ENCODE measurements at places on chromosomes 6 and 20.

DNA sequence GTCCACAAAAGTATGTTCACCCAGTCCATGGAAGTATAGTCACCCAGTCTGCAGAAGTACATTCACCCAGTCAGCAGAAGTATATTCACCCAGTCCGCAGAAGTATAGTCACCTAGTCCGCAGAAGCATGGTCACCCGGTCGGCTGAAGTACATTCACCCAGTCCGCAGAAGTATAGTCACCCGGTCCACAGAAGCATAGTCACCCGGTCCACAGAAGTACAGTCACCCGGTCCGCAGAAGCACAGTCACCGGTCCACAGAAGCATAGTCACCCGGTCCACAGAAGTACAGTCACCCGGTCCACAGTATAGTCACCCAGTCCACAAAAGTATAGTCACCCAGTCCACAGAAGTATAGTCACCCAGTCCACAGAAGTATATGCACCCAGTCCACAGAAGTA, 8.8 kb downstream of the TCFL5 start:
- H3K4me3 ChIP-seq: no peak overlapping the region
- H3K27ac ChIP-seq: no peak overlapping the region
- no peaks in the 10 kb centered on the region for H3K27me3 ChIP-seq
- no peak for DNase-seq
- H3K4me1 ChIP-seq: no peaks in the 10 kb centered on the region

GRCh38 chr20:62609811-62610757, 32.2 kb upstream of the SLCO4A1 start:
- H3K4me3 ChIP-seq: no peak overlapping the region
- H3K4me1 ChIP-seq: peaks cover 6% of the 10 kb centered on the region
- H3K27me3 ChIP-seq: peaks cover 15% of the 10 kb centered on the region

- no peak overlapping the region for H3K27ac ChIP-seq
- no peaks in the 10 kb centered on the region for H3K36me3 ChIP-seq
- no peaks in the 10 kb centered on the region for H3K4me1 ChIP-seq
- no peak for DNase-seq
Measured at GRCh38 chr6:143408151-143408786, 42.2 kb downstream of the ADAT2 start.

GRCh38 chr20:62961310-62961783, 8.8 kb downstream of the SLC17A9 start:
- H3K27ac ChIP-seq: no peak overlapping the region
- no peaks in the 10 kb centered on the region for H3K27me3 ChIP-seq
- DNase-seq: no peak
- peaks cover 4% of the 10 kb centered on the region for H3K4me1 ChIP-seq
- H3K36me3 ChIP-seq: no peaks in the 10 kb centered on the region

GRCh38 chr6:138182939-138183789, 21.4 kb downstream of the ARFGEF3 start:
- H3K27ac ChIP-seq: no peak overlapping the region
- H3K27me3 ChIP-seq: peaks cover 19% of the 10 kb centered on the region
- DNase-seq: no peak
- H3K4me1 ChIP-seq: no peaks in the 10 kb centered on the region
- H3K36me3 ChIP-seq: no peaks in the 10 kb centered on the region

All from T-helper 2 cell treated with Interferon-gamma antibody and Interleukin-4, amounts not matched to agents 5 μg/mL and 100 μg/mL, for 36 hours (primary cell).